ENCODE measurements at places on chromosomes 7 and 10. TPM values are rescaled to one million over a fixed set of nuclear protein-coding genes. Genes with fewer than 3 reads are reported as not detected.
A peak's percentile ranks its signal among the peaks of the same experiment; 100 is the strongest.

DNA sequence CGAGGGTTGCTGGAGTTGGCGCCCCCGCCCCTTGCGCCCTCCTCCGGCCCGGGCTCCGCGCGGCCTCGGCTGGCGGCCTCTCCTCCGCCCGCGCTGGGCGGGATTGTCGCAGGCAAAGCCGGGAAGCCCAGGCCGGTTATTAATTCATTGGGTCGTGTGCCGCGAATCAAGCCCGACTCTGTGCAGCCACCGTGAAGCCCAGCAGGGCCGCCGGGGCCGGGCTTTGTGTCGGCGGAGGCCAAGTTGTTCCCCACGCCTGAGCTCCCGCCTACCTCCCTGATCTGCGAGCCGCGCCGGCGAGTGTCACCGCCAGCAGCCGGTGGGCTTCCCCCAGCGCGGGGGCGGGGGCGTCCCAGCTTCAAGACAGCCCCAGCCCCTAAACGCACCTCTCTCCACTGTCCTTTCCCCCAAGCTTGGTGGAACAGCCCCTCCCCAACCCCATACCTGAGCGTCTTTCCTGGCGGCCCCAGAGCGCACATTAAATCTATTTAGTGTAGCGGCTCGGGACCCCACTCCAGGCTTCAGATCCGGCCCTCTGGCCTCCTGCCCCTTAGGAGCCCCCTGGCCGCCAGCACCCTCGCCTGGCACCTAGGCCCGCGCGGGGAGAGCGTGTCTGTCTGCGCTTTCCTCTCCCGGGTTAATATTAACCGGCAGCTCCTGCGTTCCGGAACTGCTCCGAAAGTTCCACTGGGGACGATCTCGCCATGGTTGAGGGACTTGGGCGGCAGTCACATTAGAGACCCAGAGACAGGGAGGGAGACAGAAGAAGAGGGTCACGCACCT, 3.5 kb downstream of the SHH start:
- H3K36me3 ChIP-seq = no peaks in the 10 kb centered on the region
- 0 out of 2 replicates have a peak, but pooled peaks cover 5% of the 10 kb centered on the region for H3K27me3 ChIP-seq
- peaks cover 18% of the 10 kb centered on the region for H3K4me1 ChIP-seq
- no peak overlapping the region for H3K4me3 ChIP-seq

GRCh38 chr10:86263209-86263608, 103.4 kb downstream of the GRID1 start:
- H3K4me1 ChIP-seq = no peaks in the 10 kb centered on the region
- no peaks in the 10 kb centered on the region for H3K36me3 ChIP-seq
- no peak for DNase-seq
- no peak overlapping the region for H3K27ac ChIP-seq

DNA sequence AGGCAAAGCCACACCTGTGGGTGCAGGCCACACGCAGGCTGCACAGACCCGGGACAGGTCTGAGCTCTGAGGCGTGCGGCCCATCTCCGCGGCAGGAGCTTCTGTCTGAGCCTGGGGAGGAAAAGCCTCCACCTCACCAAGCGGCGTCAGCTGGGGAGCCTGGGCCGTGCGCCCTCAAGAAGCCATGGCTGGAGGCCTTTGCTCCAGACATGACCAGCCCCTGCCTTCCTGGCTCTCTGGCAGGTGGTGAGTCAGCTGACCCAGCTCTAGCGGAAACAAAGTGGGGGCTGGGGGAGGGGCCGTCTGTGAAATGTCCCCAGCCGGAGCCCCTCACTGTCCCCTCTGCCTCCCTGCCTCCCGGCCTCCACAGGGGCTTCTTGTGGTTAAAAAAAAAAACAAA, 12.5 kb downstream of the GPER1 start:
- no peaks in the 10 kb centered on the region for H3K4me1 ChIP-seq
- DNase-seq = no peak
- H3K27me3 ChIP-seq = no peaks in the 10 kb centered on the region
- no peak overlapping the region for H3K27ac ChIP-seq
- 0 out of 2 replicates have a peak, but pooled peaks cover 2% of the 10 kb centered on the region for H3K36me3 ChIP-seq

DNA sequence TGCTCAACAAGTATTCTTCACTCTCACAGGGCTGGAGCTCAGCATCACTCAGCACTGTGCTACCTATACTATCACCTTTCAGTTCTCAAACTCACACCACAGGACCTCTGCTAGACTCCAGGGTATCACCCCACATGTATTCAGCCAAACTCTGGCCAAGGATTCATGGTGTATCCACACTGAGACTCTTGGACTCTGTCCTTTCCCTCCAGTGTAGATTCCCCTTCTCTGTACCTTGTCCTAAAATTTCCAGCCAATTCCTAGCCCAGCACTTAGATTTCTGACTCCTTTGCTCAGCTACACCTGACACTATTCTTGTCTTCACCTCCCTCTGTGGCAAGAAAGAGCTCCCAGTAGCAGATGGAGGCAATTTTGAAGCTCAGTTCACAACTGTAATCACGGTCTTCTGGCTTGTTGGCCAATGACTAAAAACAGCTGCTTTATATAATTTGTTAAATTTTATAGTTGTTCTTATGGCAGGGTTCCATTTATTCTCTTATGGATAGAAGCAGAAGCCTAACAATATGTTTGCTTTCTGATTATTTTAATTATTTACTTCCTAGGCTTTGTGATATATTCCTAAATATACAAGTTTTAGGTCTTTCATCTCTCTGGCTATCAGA, 258.8 kb downstream of the THSD7A start:
- H3K27me3 ChIP-seq = no peaks in the 10 kb centered on the region
- DNase-seq = no peak
- no peaks in the 10 kb centered on the region for H3K36me3 ChIP-seq
- H3K4me3 ChIP-seq = no peak overlapping the region
- no peak overlapping the region for H3K27ac ChIP-seq

DNA sequence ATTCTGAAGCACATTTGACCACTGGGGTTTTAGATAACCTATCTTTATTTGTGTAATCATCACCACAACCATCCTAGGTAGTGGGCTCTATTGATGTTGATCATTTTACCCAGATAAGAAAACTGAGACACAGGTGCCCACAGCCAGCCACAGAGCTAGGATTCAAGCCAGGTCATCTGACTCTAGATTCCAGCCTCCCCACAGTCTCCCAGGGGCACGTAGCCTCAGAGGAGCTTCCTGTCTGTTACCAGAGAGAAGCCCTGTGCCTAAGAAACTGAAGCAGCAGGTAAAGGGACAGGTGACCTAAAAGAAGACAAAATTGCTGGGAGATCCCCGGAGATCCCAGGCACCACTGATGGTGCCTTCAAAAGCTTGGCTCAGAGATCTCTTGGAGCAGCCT, 55.8 kb downstream of the ALOX5 start:
- no peak overlapping the region for H3K27ac ChIP-seq
- H3K4me1 ChIP-seq = peaks cover 15% of the 10 kb centered on the region
- H3K4me3 ChIP-seq = no peak overlapping the region
- no peak for DNase-seq
- no peaks in the 10 kb centered on the region for H3K27me3 ChIP-seq

DNA sequence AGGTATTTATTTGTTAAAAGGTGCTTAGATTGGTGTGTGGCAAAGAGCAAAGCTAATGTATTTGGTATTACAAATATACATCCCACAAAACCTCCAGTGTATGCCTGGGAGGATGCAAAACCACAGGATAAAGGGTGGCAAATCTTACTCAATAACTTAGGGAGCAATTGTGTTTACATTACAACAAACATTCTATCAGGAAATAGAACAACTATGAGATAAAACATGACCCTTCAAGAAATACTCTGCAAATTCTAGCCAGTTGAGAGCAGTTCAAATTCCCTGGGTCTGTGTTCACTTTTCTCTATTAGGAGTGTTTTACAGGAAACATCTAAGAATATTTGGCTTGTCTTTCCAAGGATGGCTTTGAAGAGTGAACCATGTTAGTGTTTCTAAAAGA, 64.9 kb downstream of the CUL1 start:
- no peak for DNase-seq
- H3K36me3 ChIP-seq = peaks cover 3% of the 10 kb centered on the region
- no peak overlapping the region for H3K4me3 ChIP-seq
- H3K4me1 ChIP-seq = no peaks in the 10 kb centered on the region
- no peaks in the 10 kb centered on the region for H3K27me3 ChIP-seq

DNA sequence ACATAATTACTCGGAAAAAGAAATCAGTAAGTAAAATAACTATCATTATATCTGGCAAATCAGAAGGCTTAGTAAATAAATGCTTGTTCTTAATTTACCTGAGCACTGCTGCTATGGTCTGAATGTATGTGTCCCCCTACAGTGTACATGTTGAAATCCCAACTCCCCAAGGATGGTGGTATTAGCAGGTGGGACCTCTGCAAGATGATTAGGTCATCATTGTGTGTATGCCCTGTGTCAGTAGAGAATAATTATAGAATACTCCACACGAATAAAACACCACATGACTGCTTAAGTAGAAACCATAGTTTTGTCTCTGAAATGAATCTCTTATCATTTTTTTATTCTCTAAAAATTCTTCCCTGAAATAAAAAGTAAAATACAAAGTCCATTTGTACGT, 101.6 kb downstream of the RNF133 start:
- H3K4me1 ChIP-seq = no peaks in the 10 kb centered on the region
- DNase-seq = no peak
- H3K27me3 ChIP-seq = no peaks in the 10 kb centered on the region
- no peak overlapping the region for H3K27ac ChIP-seq

GRCh38 chr7:82633592-82633991, 190.0 kb upstream of the CACNA2D1 start:
- H3K27ac ChIP-seq = no peak overlapping the region
- H3K4me1 ChIP-seq = no peaks in the 10 kb centered on the region
- no peak for DNase-seq

DNA sequence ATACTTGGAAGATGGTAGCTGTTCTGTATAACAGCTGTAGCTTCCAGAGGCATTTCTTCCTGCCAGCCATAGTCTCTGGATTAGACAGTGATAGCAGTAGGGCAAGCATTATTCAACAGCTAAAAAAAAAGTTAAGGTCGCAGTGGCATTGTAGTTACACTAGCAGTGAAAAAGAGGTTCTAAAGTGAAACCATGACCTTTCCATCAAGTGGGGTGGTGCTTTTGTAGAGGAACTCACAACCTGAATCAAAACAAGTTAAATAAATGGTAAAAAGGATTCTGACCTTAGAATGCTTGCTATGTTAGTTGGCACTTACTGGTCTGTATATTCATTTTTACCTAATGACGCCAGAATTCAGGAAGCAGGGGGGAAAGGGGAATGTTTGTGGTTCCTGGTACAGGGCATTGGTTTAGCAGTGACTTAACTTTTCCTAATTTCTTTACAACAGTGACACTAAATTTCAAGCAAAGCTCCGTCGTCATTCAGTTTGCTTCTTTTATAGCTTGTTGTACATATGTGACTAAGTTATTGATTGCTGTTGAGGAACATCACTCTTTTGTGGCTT, 55.0 kb downstream of the GBF1 start:
- peaks cover 4% of the 10 kb centered on the region for H3K4me1 ChIP-seq
- H3K4me3 ChIP-seq = no peak overlapping the region
- no peaks in the 10 kb centered on the region for H3K36me3 ChIP-seq
- H3K27ac ChIP-seq = no peak overlapping the region
- H3K27me3 ChIP-seq = no peaks in the 10 kb centered on the region

DNA sequence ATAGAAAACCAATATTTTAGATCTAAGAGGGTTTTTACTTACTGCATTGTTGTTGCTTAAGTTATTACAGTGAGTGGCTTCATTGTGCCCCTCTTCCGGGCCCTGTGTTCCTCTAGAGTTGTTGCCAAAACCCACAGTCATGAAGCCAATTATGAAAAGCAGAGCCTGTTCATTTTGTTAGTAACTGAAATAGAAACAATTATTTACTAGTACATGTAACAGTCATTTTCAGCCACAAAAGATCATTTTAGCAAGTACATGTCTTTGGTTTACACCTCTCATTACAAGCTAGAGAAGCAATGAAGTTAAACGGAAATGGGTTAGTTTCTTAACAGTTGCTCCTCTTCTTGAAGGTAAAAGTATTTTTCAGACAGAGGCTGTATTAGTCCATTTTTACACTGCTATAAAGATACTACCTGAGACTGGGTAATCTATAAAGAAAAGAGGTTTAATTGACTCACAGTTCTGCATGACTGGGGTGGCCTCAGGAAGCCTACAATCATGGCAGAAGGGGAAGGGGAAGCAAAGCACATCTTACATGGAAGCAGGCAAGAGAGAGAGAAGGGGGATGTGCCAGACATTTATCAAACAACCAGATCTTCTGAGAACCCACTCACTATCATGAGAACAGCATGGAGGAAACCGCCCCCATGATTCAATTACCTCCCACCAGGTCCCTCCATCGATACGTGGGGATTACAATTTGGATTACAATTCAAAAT, 380.5 kb downstream of the SFMBT2 start:
- H3K36me3 ChIP-seq = no peaks in the 10 kb centered on the region
- H3K27ac ChIP-seq = no peak overlapping the region
- no peaks in the 10 kb centered on the region for H3K27me3 ChIP-seq
- DNase-seq = no peak
- H3K4me1 ChIP-seq = no peaks in the 10 kb centered on the region

DNA sequence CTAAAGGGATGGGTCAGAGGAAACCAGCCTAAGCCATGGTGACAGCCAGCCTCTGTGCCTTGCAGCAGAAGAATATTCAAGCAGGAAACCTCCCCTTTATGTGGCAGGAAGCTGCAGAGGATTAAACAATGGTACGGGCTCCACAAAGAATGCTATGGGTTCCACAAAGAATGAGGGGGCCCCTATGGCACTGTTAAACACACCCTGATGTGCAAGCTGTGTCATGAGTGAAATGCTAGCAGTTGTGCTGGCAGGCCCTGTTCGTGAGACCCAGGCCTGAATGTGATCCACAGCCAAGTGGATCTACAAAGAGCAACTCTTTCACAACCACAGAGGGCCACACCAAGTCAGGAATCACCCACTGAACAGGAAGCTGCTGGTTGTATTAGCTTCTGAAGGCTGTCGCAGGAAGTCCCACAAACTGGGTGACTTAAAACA, 68.9 kb downstream of the MYOF start:
- no peak overlapping the region for H3K4me3 ChIP-seq
- H3K27ac ChIP-seq = no peak overlapping the region
- no peak for DNase-seq
- peaks cover 26% of the 10 kb centered on the region for H3K4me1 ChIP-seq
- H3K27me3 ChIP-seq = no peaks in the 10 kb centered on the region

- H3K27ac ChIP-seq = no peak overlapping the region
- peaks cover 9% of the 10 kb centered on the region for H3K27me3 ChIP-seq
- H3K36me3 ChIP-seq = no peaks in the 10 kb centered on the region
- H3K4me1 ChIP-seq = no peaks in the 10 kb centered on the region
- no peak overlapping the region for H3K4me3 ChIP-seq
These were observed 417.9 kb downstream of the RPS24 start for GRCh38 chr10:78451592-78451991.

DNA sequence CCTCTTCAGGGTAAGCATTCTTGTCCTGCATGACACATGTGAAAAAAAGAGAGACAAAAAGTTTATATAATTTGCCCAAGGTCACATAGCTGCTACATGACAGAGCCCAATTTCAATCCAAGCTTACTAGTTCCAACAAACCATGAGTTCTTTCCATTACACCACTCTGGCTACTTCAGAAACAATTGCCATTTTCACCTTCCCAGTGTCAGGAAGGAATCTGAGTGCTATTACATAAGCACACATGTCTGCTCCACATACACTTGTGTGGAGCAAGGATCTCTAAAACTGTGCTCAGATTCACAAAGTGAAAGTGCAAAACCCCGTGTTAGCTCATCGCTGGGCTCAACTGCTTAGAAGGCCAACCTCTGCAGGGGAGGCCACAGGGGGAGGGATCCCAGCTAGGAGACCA, 356.2 kb upstream of the NFE2L3 start:
- H3K27ac ChIP-seq = no peak overlapping the region
- H3K4me3 ChIP-seq = no peak overlapping the region
- H3K4me1 ChIP-seq = no peaks in the 10 kb centered on the region
- no peaks in the 10 kb centered on the region for H3K36me3 ChIP-seq

GRCh38 chr7:51639661-51640334, 323.2 kb upstream of the COBL start:
- no peak overlapping the region for H3K4me3 ChIP-seq
- peak; percentile 6 for DNase-seq
- no peaks in the 10 kb centered on the region for H3K36me3 ChIP-seq
- H3K27me3 ChIP-seq = no peaks in the 10 kb centered on the region
- H3K4me1 ChIP-seq = peaks cover 13% of the 10 kb centered on the region

NOS3 gene
- total RNA-seq = 35.8 TPM

INPP5F gene
- total RNA-seq = 21.6 TPM

GSTK1 gene
- total RNA-seq = 83.6 TPM

Data from HCT116 (cell line).